ENCODE measurements at places on chromosomes 12 and 14.

- no peaks in the 10 kb centered on the region for H3K36me3 ChIP-seq
- no peak overlapping the region for H3K27ac ChIP-seq
- no peaks in the 10 kb centered on the region for H3K4me1 ChIP-seq
- DNase-seq: no peak
- no peaks in the 10 kb centered on the region for H3K27me3 ChIP-seq
- H3K4me3 ChIP-seq: no peak overlapping the region
Observed at GRCh38 chr14:58972233-58973017, 216.0 kb upstream of the DAAM1 start.

DNA sequence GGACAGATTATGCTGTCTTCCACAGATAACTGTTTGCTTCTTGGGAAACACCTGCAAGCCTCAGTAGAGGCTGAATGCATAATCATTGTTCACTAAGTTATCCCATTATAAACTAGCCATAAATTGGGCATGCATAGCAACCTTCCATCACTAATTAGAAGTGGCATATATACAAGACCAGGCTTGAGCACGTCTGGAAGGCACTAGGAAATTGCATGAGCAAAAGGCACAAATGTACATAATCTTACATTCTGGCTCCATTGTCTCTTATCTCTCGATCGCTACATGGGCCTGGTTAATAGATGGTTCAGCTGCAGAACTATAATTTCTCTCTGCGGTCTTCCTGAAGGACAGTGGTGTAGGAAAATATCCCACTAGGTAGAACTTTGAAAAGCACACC is 679.2 kb downstream of the RPL10L start:
- no peaks in the 10 kb centered on the region for H3K4me1 ChIP-seq
- no peak overlapping the region for H3K4me3 ChIP-seq
- H3K27ac ChIP-seq: no peak overlapping the region
- DNase-seq: no peak

DNA sequence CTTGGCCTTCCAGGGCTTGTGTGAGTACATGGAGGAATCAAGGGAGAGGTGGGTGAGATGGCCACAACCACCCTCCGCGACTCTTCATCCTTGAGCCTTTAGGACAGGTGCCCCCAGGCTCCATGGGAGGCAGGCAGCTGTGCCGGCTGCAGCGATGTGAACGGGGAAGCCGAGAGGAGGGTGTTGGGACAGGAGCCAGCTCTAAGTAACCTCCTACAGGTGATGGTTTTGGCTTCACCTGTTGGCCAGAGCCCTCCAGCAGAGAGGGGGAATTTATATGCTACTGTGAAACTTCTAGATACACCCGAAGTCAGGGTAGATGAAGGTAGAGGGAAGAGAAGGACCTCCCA is 132.2 kb upstream of the HIF1A start:
- no peak for DNase-seq
- no peak overlapping the region for H3K27ac ChIP-seq
- H3K27me3 ChIP-seq: peaks cover 5% of the 10 kb centered on the region
- H3K4me3 ChIP-seq: no peak overlapping the region

DNA sequence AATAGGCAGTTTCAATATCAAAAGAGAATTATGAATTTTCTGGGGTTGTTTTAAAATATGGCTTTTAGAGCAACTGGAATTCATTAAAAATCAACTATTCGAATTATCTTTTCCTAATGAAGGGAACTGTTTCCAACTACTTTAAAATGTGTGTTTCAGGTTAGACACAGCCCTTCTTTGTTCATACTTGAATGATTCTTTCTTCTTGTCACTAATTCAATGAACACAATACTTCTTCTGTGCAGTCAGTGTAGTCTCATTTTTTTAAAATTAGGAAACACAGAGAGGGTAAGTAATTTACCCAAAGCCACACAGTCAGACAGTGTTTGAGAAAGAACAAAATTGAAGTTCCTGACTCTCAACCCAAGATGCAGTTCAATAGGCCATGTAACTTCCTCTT is 414.0 kb downstream of the CCDC91 start:
- H3K4me3 ChIP-seq: no peak overlapping the region
- H3K27ac ChIP-seq: no peak overlapping the region
- no peak for DNase-seq
- H3K27me3 ChIP-seq: no peaks in the 10 kb centered on the region
- H3K4me1 ChIP-seq: peaks cover 4% of the 10 kb centered on the region

DNA sequence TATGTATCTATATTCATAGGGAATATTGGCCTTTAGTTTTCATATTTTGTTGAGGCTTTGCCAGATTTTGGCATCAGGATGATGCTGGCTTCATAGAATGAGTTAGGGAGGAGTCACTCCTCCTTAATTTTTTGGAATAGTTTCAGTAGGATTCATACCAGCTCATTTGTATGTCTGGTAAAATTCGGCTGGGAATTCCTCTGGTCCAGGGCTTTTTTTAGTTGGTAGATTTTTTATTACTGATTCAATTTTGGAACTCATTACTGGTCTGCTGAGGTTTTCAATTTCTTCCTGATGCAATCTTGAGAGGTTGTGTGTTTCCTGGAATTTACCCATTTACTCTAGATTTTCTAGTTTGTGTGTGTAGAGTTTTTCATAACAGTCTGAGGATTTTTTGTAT is 175.2 kb downstream of the EPS8 start:
- H3K36me3 ChIP-seq: no peaks in the 10 kb centered on the region
- H3K4me3 ChIP-seq: no peak overlapping the region
- DNase-seq: no peak
- peaks cover 8% of the 10 kb centered on the region for H3K27me3 ChIP-seq
- H3K27ac ChIP-seq: no peak overlapping the region
- no peaks in the 10 kb centered on the region for H3K4me1 ChIP-seq

DNA sequence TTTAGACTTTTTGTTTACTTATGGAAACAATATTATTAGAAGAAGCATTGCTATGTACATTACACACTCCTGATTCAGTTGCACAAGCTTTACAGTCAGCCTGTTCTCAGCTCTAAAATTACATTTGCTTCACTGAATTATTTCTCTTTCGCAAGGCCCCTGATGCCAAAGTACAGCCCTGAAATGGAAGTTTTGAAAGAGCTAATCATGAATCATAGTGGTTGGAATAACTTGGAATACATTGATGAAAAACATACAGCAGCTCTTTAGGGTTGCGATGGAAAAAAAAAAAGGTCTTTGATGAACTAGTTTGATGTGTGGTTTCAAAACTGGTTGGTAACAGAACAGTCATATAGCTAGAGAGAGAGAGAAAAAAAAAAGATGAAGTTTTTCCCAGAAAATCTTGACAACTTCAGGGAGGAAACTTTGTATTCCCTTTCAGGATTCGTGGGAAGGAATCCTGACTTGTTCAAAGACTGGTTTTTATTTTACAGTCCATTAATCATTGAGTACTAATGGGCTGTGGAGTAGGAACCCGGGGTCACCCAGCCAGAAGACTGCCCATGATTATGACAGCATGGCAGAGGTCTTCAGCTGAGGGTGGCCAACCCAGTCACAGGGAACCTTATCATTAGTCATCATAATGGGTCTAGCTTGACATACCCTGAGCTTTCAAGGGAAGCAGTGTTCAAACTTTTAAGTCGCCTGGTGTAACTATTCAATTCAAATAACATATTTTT is 460.1 kb downstream of the NAV3 start:
- H3K27me3 ChIP-seq: no peaks in the 10 kb centered on the region
- no peaks in the 10 kb centered on the region for H3K4me1 ChIP-seq
- H3K27ac ChIP-seq: no peak overlapping the region
- H3K4me3 ChIP-seq: no peak overlapping the region

- no peak for DNase-seq
- H3K36me3 ChIP-seq: no peaks in the 10 kb centered on the region
- no peaks in the 10 kb centered on the region for H3K27me3 ChIP-seq
Observed at GRCh38 chr14:83255015-83255726, 1721.5 kb upstream of the SEL1L start.

DNA sequence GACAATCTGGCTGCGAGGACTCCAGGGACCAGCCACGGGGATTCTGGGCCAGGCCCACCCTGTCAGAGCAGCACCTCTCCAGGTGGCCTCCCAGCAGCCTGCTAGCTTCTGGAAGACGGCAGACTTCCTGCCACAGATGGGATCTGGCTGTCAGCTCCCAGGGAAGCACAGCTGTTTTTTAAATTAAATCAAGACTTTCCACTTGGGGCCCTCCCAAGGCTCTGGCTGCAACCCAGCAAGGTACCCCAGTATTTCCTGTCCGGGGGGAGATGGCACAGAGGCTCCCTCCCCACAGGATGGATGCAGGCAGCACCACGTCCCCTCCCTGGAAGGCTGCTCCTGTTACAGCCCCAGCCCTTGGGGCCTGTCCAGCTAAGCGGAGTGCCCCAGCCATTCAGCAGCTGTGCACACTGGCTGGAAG is 56.9 kb downstream of the ACTN1 start:
- DNase-seq: no peak
- H3K27me3 ChIP-seq: no peaks in the 10 kb centered on the region
- peaks cover 35% of the 10 kb centered on the region for H3K4me1 ChIP-seq
- no peak overlapping the region for H3K4me3 ChIP-seq
- no peak overlapping the region for H3K27ac ChIP-seq
- peaks cover 45% of the 10 kb centered on the region for H3K36me3 ChIP-seq

DNA sequence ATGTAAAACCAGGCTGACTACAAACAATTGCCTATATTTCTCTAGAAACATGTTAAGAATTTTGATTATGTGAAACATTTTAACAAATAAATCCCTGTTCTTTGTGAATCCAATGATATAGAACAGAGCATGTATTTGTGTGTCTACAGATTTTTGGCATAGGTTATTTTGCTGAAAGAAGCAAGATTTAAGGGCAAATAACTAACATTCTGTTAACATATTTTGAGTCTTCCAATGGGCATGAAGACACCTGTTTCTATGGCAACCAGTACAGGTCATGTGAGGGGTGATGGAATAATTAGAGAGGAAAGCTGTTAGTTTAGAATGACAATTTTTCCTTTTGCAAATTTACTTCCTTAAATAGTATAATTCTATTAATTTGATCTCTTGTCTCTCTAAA is 8.8 kb downstream of the ART4 start:
- no peak overlapping the region for H3K4me3 ChIP-seq
- no peaks in the 10 kb centered on the region for H3K4me1 ChIP-seq
- no peaks in the 10 kb centered on the region for H3K36me3 ChIP-seq
- peaks cover 12% of the 10 kb centered on the region for H3K27me3 ChIP-seq

All from activated naive CD4-positive, alpha-beta T cell treated with anti-CD3 and anti-CD28 coated beads, Interleukin-2, amount 10 ng/mL, durations not matched to agents 7 days and 5 days (primary cell).